Subcutaneous preadipocyte (primary cell): ENCODE measurements at places on chromosomes 4 and X. TPM values are rescaled to one million over a fixed set of nuclear protein-coding genes. Genes with fewer than 3 reads are reported as not detected.

Gene GLRA2
- total RNA-seq, result not detected in 2 replicates

Gene CCKAR
- total RNA-seq, result not detected in 2 replicates

Gene RPGR
- total RNA-seq, result 9.4 and 17.3 TPM in 2 replicates

Gene MAGEA2
- total RNA-seq, result not detected in 2 replicates

Gene IRAK1
- total RNA-seq, result 59.2 and 79.8 TPM in 2 replicates
